ENCODE measurements at places on chromosomes 4 and X. TPM values are rescaled to one million over a fixed set of nuclear protein-coding genes. Genes with fewer than 3 reads are reported as not detected.

DNA sequence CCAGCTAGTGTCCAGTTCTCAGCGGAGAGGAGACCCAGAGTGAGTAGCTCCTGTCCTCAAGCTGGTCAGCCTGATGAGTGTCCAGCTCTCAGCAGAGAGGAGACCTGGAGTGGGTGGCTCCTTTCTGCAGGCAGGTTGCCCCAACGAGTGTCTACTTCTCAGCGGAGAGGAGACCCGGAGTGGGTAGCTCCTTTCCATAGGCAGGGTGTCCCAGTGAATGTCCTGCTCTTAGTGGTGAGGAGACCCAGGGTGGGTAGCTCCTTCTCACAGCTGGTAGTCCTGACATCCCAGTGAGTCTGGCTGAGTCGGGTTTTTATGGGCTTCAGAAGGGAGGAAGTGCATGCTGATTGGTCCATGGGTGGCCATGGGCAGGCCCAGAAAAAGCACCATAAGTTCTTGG is 55.7 kb upstream of the NUDT6 start:
- peak; percentile 3 for DNase-seq

DNA sequence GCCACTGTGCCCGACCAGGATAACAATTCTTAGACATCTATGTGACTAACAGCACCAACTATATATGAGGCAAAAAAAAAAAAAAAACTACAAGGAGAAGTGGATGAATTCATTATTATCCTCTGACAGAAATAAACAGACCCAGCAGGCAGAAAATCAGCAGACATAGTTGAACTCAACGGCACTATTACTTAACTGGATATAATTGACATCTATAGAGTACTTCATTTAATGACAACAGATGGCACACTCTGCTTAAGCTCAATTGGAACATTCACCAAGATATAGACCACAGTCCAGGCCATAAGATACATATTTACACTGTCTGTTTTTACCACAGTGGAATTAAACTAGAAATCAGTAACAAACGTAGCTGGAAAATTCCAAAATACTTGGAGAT is 13.3 kb downstream of the CLDN22 start:
- no peak for DNase-seq

DNA sequence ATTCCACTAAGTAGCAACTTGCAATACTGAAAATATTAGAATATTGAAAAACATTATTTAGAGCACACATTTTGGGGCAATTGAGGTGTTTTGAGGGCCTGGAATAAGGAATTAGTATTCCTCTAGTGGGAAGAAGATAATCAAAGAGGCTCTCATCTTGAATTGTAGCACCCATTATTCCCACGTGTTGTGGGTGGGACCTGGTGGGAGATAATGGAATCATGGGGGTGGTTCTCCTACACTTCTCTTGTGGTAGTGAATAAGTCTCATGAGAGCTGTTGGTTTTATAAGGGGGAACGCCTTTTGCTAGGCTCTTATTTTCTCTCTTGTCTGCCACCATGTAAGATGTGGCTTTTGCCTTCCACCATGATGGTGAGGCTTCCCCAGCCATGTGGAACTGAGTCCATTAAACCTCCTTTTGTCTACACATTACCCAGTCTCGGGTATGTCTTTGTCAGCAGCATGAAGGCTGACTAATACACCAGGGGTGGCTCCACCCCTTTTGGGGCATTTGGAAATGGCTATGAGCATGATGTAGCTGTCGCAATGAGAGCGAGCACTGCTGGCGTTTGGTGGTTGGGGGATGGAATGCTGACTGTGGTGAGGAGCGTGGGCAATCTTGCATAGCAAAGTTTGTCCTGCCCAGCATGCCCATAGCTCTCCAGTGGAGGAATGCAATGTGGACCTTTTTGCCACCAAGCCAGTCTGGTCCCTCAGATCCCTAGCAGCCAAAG is 308.2 kb downstream of the FRMPD4 start:
- DNase-seq = no peak

DNA sequence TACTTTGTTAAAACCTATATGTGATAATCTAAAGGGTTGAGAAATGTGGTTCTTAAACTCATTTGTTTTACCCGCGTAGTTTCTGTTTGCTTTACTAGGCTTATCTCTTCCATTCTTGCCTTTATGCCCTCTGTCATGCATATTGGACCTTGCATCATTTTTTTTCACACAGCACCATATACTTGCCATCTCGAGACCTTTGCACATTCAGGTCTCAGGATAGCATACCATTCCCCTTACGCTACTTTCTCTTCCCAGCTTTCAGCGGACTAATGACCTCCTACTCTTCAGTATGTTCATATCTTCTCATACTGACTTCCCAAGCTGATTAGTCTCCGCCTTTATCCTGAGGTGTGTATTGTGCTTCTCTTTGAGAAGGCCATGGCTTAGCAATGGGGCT is 40.5 kb downstream of the USP38 start:
- DNase-seq = peak; percentile 89

DNA sequence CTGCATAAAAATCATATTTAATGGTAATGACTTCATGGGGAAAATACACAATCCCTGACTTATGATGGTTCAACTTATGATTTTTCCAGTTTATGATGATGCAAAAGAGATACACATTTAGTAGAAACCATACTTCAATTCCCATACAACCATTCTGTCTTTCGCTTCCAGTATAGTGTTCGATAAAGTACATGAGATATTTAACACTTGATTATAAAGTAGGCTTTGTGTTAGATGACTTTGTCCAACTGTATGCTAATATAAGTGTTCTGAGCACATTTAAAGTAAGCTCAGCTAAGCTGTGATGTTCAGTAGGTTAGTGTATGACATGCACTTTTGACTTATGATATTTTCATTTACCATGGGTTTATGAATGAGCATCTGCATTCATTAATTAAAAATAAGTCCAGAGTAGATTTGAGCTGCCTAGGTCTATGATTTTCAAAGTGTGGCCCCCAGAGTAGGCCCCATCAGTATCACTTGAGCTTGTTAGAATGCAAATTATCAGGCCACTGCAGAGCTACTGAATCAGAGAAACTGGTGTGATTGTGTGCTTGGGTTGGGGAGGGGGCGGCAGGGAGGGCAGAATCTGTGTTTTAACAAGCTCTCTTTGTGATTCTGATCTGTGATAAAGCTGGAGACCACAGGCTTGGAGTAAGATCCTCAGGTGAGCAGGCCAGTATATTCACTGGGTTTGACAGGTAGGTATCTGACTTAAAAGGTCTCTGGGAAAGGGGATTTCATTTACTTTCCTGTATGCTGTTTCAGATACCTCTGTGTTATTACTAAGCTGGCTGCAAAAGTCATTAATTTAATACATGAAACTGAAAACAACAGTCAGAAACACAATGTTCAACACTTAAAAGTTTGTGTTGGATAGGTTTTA is 8.4 kb downstream of the ATP10D start:
- no peak for DNase-seq

DNA sequence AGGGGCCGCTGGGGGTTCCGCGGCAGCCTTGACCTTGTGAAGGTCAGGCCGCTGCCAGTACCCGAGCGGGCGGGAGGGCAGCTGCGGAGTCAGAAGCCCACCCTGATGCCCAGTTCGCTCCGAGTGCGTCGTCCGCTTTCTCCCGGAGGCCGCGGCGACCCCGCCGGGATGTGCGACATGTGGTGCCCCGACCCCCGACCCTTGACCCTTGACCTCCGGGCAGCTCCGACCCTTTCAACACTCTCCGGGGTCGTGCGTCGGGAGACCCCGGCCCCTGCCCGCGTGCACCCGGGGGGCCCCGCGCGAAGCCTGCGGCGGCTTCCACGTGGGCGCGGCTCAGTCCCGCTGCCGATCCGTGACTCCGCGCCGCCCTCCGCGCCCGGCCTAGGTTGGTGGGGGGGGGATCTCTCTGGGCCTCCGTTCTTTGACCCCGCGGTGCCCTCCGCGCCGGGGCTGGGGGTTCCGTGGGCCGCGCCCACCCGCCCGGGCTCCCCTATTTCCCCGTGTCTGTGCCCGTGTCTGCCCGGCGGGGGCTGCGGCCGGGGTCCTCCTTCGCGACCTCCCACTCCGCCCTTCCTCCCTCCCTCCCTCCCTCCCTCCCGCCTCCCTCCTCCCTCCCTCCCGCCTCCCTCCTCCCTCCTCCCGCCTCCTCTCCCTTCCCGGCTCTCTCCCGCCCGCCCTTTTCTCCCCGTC is 609 bp upstream of the SLC25A6 start:
- DNase-seq = peak; percentile 82

DNA sequence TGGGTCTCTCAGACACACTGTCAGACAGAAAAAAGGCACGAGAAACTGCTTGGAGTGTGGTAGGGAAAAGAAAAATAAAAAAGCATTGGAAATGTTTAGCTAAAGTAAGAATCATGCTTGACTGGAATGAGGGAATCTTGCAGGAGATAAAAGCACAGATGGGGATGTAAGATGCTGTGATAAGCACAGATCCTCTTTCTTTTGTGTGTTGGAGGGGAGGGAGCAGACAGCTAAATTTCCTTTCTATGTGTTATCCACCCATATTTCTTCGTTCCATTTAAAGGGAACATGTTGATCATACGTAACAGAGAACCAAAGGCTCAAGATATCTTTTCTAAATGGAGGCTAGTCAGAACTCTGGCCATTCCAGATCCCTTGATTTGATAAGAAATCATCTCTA is 614.0 kb upstream of the LCORL start:
- DNase-seq = no peak

GRCh38 chr4:36046026-36046425 is 198.3 kb downstream of the ARAP2 start:
- no peak for DNase-seq

FAM47E gene
- total RNA-seq = 6.6 TPM

SFRP2 gene
- total RNA-seq = not detected

FAM184B gene
- total RNA-seq = not detected

MAOA gene
- 0.74 TPM for total RNA-seq

CCKAR gene
- 1.9 TPM for total RNA-seq
